Suprapubic skin (tissue), 4 donors: ENCODE measurements at places on chromosomes 6 and 20.

GRCh38 chr20:58192567-58192966 is 35.9 kb downstream of the ANKRD60 start:
- DNase-seq = no peak

GRCh38 chr20:34264141-34264540 is 22.9 kb downstream of the ASIP start:
- DNase-seq = no peak

DNA sequence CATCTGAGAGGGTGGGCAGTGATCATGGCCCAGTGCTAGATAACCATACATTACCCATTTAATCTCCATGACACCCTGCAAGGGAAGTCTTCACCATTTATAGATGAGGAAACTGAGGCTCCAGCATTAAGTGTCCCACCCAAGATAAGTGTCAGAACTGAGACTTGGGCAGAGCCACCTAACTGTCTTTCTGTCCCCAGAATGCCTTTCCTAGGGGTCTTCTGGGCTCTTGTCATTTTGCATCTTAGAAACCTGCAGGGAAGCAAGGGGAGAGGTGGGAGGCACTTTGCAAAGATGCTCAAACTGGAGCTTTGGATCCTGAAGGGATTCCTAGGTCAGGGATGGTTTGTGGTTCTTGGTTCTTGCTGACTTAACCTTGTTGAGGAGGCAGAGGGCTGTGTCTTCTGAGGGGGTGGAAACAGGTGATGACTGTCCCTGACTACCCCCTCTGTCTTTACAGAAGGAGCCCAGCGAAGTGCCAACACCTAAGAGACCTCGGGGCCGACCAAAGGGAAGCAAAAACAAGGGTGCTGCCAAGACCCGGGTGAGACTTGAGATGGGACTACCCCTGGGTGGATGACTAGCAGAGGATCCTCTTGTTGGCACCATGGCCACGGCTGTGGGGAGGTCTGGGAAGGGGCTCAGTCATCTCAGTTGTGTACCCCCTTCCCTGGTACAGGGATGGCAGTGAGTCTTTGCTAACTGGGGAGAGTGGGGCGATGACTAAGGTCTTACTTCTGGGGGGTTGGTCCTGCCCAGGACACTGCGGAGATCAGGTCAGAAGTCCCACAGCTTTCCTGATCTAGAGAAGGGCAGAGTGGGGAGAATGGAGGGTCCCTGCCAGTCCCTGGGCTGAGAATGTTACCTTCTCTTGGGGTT is 5.8 kb downstream of the HMGA1 start:
- DNase-seq = no peak

GRCh38 chr20:17822039-17822438 is 122.3 kb downstream of the BANF2 start:
- no peak for DNase-seq

DNA sequence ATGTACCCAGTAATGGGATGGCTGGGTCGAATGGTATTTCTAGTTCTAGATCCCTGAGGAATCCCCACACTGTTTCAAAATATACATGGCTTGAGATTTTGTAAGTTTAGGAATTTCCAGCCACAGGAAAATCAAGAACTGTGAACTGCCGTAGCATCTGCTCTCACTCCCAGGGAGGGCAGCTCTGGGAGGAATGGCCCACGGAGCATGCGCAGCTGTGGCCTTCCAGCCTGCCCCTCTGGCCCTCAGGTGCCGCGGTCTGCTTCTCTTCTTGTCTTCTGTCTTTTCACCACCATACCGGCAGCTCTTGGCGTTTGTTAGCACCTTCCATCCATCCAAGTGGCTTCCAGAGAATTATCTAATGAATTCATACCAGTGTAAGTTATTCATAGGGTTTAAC is 19.9 kb upstream of the EXOC2 start:
- no peak for DNase-seq

GRCh38 chr6:139364302-139364981 is 10.0 kb downstream of the CITED2 start:
- no peak for DNase-seq

DNA sequence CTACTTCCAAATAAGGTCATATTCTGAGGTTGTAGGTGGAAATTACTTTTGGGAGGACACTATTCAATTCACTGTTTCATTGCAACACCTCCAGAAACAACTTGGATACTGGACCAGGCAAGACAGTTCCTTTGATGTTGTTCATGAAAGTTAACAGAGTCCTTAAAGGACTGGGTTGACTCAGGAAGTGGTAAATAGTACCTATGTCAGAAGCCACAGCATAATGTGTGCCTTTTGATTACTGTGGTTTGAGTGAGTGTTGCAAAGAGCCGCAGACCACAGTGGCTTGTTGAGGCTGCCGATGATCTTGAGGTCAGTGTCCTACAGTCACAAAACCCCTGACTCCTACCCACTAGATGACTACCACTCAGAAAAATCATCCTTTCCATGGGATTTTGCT is 10.9 kb downstream of the IL20RA start:
- no peak for DNase-seq

GRCh38 chr20:11429168-11429567 is 488.5 kb upstream of the BTBD3 start:
- no peak for DNase-seq

DNA sequence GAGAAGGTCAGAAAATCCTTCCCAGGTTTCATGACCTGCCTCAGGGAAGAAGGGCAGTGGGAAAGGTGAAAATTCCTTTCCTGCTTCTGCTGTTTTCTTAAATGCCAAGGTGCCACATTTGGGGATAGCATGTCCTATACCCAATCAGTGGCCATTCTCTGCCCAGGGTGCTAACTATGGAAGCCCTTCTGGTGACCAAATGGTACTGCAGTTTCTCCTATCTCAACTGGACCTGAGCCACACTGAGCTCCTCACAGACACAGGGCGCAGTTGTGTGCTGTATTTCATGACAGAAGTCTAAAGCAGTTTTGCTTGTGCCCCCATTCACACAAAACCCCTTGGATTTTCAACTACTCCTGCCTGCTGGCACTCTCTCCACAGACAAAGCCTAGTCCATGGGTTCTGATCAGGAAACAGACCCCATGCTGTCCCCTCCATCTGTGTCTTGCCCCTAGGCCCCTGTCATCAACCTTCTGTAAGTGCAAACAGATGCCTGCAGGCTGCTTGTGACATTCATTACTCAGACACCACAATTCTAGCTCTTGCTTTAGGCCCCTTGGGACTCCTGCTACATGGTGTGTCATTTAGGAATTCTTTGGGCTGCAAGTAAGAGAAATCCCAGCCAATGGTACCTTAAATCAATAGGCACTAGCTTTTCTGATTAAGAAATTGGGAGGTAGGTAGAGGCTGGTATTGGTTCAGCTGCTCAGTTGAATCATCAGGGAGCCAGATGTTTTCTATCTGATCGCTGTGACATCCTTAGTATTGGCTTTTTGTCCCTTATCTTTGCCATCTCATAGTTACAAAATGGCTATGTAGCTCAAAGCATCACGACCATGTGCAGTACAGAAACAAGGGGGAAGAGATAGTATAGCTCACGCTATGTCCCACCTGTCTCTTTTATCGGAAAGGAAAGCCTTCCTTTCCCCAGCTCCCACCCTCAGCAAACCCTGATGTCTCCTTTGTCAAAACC is 147.8 kb downstream of the CD83 start:
- no peak for DNase-seq

GRCh38 chr6:118356054-118356453 is 192.0 kb upstream of the PLN start:
- DNase-seq = no peak
